NCI-H510A (cell line): ENCODE measurements at places on chromosomes 4 and X.

DNA sequence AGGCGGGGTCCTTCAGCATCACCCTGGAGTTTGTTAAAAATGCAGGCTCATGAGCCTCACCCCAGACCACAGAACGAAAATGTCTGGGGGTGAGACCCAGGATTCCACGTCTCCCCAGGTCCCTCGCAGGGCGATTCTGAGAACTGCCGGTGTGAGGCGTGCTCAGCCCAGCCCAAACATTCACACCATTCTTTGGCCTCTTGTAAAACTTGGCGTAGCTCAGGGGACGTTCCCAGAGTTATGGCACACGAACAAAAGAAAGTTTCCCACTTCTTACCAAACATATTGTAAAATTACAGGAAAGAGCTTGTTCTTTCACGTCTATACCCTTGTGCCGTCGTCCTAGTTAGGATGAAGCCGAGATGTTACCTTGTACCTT, 12.9 kb downstream of the CD99 start:
- no peak for DNase-seq

GRCh38 chrX:1591863-1592469, 562 bp downstream of the AKAP17A start:
- no peak for DNase-seq

GRCh38 chr4:52751487-52751911, 274 bp upstream of the ERVMER34-1 start:
- DNase-seq: peak; percentile 21

GRCh38 chr4:75525910-75526309, 11.6 kb downstream of the THAP6 start:
- DNase-seq: no peak

GRCh38 chr4:77820649-77821561, 1.7 kb upstream of the CNOT6L start:
- DNase-seq: no peak

GRCh38 chr4:108140328-108140727, 28.4 kb downstream of the LEF1 start:
- DNase-seq: no peak

GRCh38 chr4:142396279-142396678, 449.8 kb downstream of the INPP4B start:
- no peak for DNase-seq

GRCh38 chrX:43731086-43731485, 75.0 kb downstream of the MAOA start:
- no peak for DNase-seq

DNA sequence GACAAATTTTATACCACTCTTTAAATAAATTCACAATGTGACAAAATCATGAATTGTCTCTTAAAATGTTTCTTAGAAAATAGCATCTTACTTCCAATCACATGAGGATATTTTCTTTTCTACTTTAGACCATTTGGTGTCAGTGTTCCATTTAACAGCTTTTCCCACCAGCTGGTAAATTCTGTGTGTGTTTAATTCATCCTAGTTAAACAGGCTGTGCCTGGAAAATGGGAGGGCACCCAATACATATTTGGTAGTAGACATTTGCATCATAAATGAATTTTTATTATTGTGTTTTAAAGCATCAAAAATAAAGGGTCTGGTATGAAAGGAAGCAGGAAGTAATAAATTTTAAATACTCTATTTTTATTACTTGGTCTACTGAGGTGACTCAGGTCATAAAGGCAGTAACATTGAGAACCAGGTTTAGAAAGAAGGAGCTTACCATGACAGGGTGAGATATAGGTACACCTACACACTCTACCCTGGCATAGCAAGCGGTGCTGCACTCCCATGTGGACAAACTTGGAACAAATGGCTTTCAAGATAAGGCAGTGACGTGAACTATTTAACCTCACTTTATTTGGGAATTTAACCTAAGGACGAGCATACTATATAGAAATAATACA, 344.5 kb downstream of the BMPR1B start:
- no peak for DNase-seq

DNA sequence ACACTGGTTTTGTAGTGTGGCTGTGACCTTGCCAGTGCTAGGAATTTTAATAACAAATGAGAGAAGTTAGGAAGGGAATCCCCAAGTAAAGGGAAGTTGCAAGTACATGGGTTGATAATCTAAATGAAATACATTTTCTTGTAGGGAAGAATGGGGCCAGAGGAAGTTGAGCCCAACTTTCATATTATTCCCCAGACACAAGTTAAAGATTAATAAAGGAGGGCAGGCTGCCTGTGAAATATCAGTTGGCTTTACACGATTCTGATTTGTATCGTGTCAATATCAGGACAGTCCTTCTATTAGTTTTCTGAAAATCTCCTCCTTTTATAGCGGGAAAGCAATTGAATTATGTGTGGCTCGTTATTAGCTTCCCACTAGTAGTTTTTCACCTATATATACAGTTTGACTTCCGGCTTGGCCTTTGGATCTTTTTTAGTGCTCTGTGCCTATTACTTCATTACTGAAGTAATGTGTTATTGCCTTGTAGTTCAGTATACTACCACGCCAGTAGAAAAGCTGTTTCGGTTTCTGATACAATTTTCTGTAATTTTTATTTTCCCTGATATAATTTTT, 1.7 kb downstream of the PDLIM5 start:
- DNase-seq: no peak

GRCh38 chr4:1783970-1784369, 9.1 kb upstream of the FGFR3 start:
- DNase-seq: no peak

- DNase-seq: no peak
Measured at GRCh38 chr4:68773699-68774098, 42.1 kb upstream of the UGT2B10 start.

DNA sequence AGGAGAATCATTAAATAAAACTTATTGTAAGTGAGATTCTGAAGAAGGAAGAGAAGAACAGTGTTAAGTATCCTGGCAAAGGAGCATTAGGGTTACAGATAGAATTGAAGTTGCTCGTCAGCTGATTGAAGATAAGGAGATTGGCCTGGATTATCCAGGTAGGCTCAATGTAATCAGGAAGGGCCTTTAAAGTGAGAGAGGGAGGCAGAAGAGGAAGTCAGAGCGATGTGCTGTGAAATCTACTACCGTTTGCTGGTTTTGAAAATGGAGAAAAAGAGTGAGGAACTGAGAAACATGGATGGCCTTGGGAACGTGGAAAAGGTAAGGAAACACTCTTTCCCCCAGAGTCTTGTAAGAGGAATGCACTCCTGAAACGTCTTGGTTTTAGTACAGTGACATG, 245.7 kb downstream of the ANTXR2 start:
- no peak for DNase-seq

- no peak for DNase-seq
Measured at GRCh38 chrX:123350226-123350625, 166.1 kb downstream of the GRIA3 start.

DNA sequence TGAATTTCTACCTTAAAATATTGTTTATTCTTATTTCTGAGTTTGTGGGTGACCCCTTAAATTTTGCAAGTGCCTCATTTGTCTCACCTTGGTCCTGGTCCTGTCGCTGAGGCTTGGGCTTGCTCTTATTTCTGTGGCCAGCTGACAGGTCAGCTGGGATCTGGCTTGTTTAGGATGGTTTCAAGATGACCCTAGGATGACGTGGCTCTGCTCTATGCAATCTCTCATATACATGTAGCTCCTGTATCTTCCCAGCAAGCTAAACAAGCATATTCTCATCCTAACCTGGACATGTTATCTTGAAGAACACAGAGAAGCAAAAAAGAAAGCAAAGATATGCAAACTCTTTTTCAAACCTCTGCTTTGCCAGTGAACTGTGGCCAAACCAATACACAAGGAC, 158.4 kb downstream of the BANK1 start:
- no peak for DNase-seq

DNA sequence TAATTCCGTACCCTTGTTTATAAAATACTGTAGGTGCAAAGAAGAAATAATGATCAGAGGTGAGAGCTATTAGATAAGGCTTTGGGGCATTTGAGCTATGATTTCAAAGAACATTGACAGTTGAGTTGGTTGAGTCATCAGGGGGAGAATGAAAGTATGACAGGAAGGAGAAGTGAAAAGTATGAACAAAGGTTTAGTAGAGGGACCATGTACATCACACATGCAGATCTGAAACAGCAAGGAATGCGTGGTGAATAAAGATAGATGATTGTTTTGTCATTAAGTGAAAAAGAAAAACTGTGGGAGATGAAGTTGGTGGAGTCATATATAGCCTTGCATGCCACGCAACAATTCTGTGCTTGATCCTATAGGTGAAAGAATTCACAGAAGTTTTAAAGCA, 163.1 kb downstream of the ARAP2 start:
- no peak for DNase-seq

- DNase-seq: peak; percentile 3
Measured at GRCh38 chrX:38561951-38562719, 793 bp downstream of the TSPAN7 start.

DNA sequence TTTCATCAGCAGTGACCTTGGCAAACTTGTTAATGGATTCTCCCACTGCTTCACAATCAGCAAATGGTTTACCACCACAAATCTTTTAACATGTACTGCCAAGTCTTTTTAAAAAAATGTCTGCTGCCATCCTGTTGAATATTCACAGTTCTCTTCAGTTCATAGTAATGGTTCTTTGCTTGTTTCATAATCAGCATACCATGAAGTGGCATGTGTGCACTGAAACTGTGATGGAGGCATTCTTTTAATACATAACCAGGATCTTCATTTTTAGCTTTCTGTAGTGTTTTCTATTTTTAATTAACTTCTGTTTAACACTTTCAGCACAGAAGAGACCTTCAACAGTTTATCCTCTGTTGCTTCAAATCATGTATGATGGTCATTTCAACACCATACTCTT, 230.1 kb upstream of the ARSJ start:
- no peak for DNase-seq

- DNase-seq: no peak
Measured at GRCh38 chrX:72568406-72569092, 4.1 kb downstream of the HDAC8 start.

GRCh38 chr4:178681871-178682270, 1239.6 kb upstream of the AGA start:
- no peak for DNase-seq

DNA sequence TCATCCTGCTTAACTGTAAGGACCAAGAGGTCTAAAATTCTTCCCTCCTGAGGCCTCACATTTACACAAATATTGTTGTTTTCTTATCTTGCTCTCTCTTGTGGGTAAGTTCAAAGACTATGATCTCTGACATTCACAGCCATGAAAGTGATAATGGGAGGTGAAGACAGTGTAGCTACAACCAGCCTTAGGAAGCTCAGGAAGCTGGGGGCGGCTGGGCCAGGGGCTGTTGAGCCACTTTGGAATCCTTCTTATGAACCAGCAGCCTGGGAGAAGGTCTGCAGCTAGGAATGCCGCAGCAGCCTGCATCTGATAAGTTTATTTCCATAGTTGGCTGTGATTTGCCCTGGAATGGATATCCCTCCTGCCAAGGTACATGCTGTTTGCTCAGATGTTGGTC, 316.2 kb downstream of the STIM2 start:
- no peak for DNase-seq

DNA sequence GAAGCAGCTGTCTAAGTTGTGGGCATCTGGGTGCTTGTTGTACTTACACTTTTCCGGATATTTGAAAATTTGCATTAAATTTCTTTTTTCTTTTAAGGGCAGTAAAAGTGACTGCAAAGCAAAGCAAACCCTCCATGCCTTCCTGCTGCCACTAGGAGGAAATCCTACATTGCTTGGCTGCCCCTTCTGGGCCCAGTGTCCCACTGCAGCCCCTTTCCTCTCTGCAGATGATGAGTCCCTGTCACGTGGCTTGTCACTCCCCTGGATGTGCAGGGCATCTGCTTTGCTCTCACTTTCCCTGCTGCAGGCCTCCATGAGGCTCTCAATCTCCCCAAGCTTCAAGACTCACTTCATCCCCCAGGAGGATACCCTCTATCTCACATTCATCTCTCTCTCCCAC, 12.7 kb downstream of the TSR2 start:
- DNase-seq: no peak

GRCh38 chr4:151182455-151182996, 83.1 kb downstream of the RPS3A start:
- DNase-seq: no peak

- DNase-seq: no peak
Measured at GRCh38 chr4:22986262-22986661, 293.5 kb downstream of the GBA3 start.

GRCh38 chrX:8341814-8342590, 122.6 kb upstream of the VCX3B start:
- DNase-seq: no peak

GRCh38 chr4:108236264-108236663, 67.5 kb upstream of the LEF1 start:
- no peak for DNase-seq

DNA sequence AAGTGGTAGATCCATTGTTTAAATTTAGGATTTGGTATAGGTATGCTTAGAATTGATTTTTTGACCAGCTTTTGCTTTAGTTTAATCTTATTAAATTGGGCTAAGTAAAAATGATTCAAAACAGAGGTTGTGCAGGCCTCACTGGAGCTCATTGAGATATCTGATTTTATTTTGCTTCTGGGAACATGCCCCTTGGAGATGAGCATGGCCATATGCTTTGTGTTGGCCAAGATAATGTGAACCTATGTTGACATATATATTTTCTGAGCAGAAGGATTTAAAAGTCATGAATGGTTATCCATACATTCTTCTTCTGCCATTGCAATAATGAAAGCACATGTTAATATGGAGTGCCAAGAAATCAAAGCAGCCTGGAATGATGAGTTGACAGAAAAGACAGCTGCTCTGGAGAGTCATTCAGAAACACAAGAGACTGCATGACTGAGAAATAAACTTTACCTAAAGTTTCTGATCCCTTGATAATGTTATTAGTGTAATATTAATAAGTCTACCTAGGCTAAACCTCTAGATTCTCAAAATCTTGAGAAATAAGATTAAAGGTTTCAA, 489.7 kb upstream of the GNPDA2 start:
- no peak for DNase-seq

DNA sequence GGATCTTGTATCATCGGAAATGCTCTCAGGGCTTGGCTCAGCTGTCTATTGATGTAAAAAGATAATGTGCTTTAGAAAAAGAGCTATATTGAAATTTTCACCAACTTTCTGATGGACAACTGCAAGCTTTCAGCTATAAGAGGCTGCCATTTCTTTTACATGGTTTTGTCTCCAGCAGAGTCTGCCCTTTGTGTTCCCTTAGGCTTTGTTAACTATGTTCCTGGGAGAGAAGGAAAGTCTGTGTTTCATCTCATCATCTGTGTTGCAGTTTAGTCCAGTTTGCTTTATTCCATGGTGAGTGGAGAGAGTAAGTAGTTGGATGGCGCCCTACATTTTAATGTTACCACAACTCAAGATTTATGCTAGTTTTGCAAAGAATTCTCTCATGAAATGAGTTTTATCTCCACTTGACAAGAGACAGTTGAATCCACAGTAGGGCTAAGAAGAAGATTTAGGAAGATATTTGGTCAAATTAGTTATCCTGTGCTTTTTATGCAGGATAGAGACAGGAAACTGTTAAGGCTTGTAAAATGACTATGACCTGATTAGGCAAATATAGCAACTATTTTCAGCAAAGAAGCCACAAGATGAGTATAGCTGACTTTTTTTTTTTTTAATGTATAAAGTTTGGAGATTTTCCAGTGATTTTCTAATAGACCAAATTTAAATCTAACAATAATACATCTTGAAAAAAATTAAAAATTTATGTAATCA, 16.5 kb downstream of the SEPTIN11 start:
- DNase-seq: no peak
